Fibroblast of lung (primary cell): ENCODE measurements at places on chromosomes 4 and X. TPM values are rescaled to one million over a fixed set of nuclear protein-coding genes. Genes with fewer than 3 reads are reported as not detected.

DNA sequence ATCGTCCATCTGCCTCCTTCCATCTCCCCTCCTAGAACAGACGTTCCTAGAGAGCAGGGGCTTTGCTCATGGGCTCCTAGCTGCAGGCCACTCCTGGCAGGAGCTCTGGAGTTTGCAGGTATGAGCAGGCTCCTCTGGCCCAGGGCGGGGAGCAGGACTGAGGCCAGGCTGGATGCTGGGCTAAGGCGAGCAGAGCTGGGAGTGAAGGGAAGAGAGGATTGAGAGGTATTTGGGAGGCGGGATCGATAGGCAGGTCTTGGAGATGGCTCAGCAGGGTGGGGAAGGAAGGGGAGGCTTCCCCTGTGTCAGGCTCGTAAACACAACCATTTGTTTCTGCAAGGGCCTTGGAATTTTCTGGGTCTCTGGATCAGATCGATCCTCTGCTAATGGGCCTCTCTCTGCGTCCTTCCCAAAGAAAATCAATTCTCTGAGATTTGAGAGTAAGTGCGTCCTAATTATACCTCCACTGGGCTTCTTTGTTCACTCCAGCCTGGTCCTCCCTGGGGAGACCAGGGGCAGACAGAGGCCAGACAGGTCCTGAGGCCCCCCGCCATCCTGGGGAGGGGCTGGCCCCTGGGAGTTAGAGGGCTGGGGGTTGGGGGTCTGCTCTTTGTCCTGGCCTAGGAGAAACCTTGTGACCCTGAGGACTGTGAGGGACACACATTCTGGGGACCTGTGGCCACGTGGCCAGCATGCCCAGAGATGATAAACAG, 94.8 kb upstream of the PSAPL1 start:
- no peak for DNase-seq
- no peak overlapping the region for H3K27ac ChIP-seq
- no peaks in the 10 kb centered on the region for H3K36me3 ChIP-seq
- no peak overlapping the region for H3K4me3 ChIP-seq
- H3K4me1 ChIP-seq = no peaks in the 10 kb centered on the region

DNA sequence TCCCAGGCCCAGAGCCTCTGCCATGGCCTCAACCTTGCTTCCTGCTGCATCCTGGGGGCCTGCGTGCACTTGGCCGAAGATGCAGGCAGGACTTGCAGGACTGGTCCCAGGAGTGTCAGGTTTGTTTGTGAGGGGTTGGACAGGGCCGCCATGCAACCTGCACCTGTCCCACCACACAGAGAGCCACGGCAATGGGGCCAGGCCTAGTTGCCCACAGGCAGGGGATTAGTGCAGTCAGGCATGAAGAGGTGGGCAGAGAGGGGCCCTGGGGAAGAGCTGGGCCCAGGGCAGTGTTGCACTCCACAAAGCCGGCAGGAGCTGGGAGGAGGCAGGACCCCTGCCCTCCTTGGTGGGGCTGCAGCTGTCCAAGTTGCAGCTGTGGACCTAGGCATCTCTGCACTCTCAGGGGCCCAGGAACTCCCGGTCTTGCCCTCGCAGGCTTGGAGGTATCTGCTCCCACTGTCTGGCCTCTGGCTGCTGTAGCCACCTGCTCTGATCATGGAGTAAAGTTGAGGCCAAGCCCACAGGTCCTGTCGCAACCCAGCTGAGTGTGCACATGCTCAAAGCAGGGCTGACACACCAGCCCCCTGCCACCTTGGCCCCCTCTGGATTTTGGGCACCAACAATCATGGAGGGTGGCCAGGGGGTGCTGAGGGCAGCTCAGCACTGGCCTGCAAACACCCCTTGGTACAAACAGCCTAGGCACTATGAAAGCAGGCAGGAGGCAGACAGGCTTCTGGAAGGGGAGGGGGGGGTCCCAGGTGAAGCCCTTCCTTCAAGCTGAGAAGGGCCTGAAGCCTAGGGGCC, 190.4 kb upstream of the PCDH10 start:
- no peak overlapping the region for H3K4me3 ChIP-seq
- DNase-seq = no peak
- no peaks in the 10 kb centered on the region for H3K27me3 ChIP-seq
- H3K27ac ChIP-seq = no peak overlapping the region
- no peaks in the 10 kb centered on the region for H3K36me3 ChIP-seq

DNA sequence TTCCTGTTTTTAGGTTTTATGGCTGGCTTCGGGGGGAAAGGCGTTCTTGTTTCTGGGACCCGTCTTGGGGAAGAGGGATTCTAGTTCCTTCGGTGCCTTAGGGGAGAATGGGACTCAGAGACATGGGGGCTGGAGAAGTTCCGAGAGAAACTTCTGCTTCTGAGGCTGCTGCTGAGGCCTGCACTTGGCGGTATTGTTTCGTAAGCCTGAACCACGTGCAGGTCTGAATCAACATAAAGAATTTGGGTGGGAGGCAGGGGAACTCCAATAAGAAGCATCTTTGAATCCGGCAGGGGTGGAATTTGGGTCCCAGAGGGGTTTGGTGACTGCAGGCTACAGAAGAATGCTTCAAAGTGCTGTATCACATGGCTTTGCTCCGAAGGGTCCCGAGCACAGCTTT, 15.1 kb downstream of the XG start:
- no peaks in the 10 kb centered on the region for H3K27me3 ChIP-seq
- no peaks in the 10 kb centered on the region for H3K4me1 ChIP-seq
- no peak for DNase-seq
- H3K36me3 ChIP-seq = no peaks in the 10 kb centered on the region
- no peak overlapping the region for H3K4me3 ChIP-seq

DNA sequence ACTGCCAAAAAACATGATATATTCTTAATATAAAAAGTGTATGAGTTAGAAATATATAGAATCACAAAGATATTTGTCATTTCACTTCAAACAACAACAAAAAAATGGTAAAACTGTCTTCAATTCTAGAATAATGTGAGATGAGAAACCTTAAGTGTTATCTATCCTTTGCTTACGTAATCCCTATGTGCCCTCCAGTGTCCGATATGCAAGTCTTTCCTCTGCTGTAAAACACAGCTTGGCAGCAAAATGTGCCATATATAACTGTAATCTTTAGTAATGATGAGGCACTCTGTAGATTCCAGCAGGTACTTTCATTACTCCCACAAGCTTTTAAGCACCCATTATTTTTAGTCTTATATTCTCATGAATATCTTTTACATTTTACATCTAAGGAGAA, 555.1 kb upstream of the FRG1 start:
- H3K36me3 ChIP-seq = no peaks in the 10 kb centered on the region
- no peaks in the 10 kb centered on the region for H3K27me3 ChIP-seq
- DNase-seq = no peak

- peak overlapping the region; percentile 79 for H3K27ac ChIP-seq
- H3K4me1 ChIP-seq = peaks cover 23% of the 10 kb centered on the region
- peak overlapping the region; percentile 27 for H3K4me3 ChIP-seq
- peak; percentile 98 for DNase-seq
- no peaks in the 10 kb centered on the region for H3K36me3 ChIP-seq
These were observed 605.9 kb upstream of the DIPK2B start for GRCh38 chrX:45806410-45807121.

DNA sequence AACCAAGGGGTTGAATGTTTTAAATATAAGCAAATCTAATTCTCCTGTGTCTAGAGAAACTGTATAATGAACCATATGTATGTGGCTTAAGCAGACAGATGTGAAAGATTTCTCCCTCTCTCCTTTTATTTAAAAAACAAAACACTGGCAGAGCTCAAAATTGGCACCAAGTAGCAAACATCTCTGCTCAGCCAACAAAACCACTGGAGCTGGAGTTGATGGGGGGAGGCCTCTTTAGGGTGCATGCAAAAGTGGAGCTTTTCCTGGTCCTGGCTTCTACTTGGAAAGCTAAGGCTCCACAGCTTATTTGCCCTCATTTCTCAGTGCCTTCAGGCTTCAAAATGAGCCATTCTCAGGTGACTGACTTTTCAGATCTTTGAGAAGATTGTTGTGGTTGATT, 95.6 kb downstream of the REPS2 start:
- DNase-seq = peak; percentile 40
- H3K27me3 ChIP-seq = no peaks in the 10 kb centered on the region
- H3K4me1 ChIP-seq = no peaks in the 10 kb centered on the region
- H3K4me3 ChIP-seq = no peak overlapping the region

Gene TCEAL6
- total RNA-seq = not detected in 2 replicates

GRCh38 chrX:10156199-10157031, at the start of gene CLCN4:
Gene CLCN4 (plus strand): TSS chrX:10156975. CDS start chrX:10185033, 28,058 bp downstream.
- DNase-seq = peak; percentile 25
- H3K4me3 ChIP-seq = peak within 1 kb of the TSS; percentile 51
- H3K4me1 ChIP-seq = peaks cover 4% of the 10 kb centered on the region
- H3K36me3 ChIP-seq = no peaks in the 10 kb centered on the region
- no peak within 1 kb of the TSS for H3K27ac ChIP-seq

DNA sequence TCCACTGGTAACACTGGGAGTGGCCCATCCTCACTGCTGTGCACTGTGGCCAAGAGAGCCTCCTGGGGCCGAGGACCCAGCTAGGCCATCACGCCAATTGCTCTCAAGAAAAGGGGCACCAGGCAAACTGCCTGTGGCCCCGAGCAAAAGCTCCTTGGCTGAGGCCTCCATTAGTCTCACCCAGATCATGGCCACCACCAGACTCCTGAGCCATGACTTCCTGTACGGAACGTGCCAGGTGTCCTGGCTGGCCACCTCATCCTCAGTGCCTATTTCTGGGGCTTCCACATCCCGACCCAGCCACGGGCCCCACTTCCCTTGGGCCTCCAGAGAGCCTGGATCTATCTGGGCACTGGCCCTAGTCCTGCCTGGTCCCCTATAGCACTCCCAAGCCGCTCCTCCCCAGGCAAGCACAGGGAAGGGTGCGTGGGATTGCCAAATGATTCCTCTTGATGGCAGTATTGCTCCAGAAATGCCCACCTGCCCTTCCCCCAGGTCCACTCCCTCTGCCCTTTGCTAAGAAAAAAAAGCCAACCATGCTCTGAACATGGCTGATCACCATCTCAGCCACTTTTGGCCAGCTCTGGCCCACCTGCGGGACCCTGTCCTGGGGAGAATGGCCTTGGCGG, 212.6 kb upstream of the AGTR2 start:
- no peak for DNase-seq
- H3K4me1 ChIP-seq = no peaks in the 10 kb centered on the region
- H3K27me3 ChIP-seq = no peaks in the 10 kb centered on the region
- H3K4me3 ChIP-seq = no peak overlapping the region
- H3K36me3 ChIP-seq = no peaks in the 10 kb centered on the region
- no peak overlapping the region for H3K27ac ChIP-seq
